T-cell (primary cell): ENCODE measurements at places on chromosomes 1 and 21. TPM values are rescaled to one million over a fixed set of nuclear protein-coding genes. Genes with fewer than 3 reads are reported as not detected.

DNA sequence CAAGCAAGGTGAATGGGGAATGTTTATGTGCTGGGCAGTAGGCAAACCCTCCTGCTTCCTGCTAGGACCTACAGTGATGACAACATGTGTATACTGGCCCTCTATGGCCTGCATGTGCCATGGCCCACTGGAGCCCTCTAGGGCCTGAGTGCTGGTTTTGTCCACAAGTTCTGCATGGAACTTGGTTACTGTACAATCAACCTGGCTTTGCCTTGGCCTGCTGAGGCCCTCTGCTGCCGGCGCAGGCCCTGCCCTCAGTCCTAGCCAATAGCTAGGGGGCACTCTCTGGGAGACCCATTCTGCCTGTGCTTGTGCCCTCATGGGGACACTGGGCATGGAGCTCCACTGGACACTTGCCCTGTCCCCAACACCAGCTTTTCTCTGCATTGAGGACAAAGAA lies 138.6 kb upstream of the NGF start:
- H3K36me3 ChIP-seq = no peaks in the 10 kb centered on the region
- H3K4me1 ChIP-seq = no peaks in the 10 kb centered on the region
- no peak overlapping the region for H3K4me3 ChIP-seq
- H3K27ac ChIP-seq = no peak overlapping the region
- peaks cover 15% of the 10 kb centered on the region for H3K27me3 ChIP-seq
- DNase-seq = no peak

DNA sequence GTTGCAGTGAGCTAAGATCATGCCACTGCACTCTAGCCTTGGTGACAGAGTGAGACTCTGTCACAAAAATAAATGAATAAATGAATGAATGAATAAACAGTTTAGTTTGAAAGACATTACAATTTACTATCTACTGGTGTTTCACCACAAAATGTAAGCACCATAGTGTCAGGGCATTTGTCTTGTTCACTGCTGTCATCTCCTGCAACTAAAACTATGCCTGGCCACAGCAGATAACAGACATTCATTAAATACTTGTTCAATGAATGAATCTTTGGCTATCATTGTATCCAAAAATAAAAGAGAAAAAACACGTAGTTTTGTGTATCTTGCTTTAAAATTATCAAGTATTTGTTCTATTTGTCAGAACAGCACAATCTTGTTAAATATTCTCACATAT lies 32.5 kb downstream of the SASS6 start:
- DNase-seq = no peak
- no peaks in the 10 kb centered on the region for H3K36me3 ChIP-seq
- no peak overlapping the region for H3K27ac ChIP-seq
- H3K4me1 ChIP-seq = no peaks in the 10 kb centered on the region
- H3K4me3 ChIP-seq = no peak overlapping the region

DNA sequence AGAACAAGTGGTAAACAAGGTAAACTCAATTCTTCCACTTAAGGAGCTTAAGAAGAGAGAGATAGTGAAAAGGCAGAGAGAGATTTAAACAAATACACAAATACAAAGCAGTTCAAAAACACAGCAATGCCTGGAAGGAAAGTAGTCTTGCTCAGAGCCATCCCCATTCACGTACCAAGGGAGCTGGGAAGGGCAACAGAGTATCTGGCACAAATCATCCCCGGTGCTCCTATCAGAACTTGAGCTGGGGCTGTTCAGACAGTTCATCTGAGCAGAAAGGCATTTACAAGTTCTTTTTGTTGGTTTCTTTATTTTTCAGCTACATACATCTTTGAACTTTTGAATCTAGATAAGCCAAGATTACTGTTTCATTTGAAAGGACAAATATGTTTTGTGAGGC lies 233.9 kb downstream of the KCNH1 start:
- H3K4me3 ChIP-seq = no peak overlapping the region
- no peaks in the 10 kb centered on the region for H3K4me1 ChIP-seq
- DNase-seq = no peak
- no peak overlapping the region for H3K27ac ChIP-seq

The ADAM30 gene
- total RNA-seq = not detected

The PAQR6 gene
- total RNA-seq = 2.9 TPM

GRCh38 chr1:23023174-23023845 lies 4.0 kb downstream of the KDM1A start:
- no peaks in the 10 kb centered on the region for H3K36me3 ChIP-seq
- H3K27ac ChIP-seq = no peak overlapping the region
- H3K4me1 ChIP-seq = peaks cover 9% of the 10 kb centered on the region
- no peak for DNase-seq

The KTI12 gene
- total RNA-seq = 18.1 TPM
